Caco-2 (cell line): ENCODE measurements at places on chromosomes 3 and 15. TPM values are rescaled to one million over a fixed set of nuclear protein-coding genes. Genes with fewer than 3 reads are reported as not detected.

- DNase-seq, result no peak
These were observed 38.5 kb downstream of the EPHB1 start for GRCh38 chr3:134833453-134834163.

Gene SMAD6
- 8.9 and 10.5 TPM in 2 replicates for total RNA-seq

DNA sequence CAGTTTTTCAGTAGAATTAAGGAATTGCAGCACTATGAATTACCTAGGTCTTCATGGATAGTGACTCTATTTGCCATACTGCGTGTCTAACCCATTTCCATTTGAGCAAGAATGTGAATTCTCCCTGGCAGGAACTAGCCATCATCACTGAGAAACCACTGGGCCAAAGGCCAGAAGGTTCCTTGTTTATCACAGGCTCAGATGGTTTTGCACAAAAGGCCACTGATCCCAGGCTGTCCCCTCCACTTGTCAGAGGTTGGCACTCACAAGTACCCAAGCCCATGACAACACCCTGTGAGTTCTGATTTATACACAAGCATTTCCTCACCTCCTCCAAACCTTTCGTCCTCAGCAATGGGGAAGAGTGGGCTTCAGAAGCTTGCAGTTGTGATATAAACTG is 131.8 kb downstream of the FOXB1 start:
- no peak for DNase-seq

- no peak for DNase-seq
These were observed 6.4 kb upstream of the ITGB5 start for GRCh38 chr3:124893526-124893925.

Gene C2CD4A
- total RNA-seq, result 0.11 and 0.19 TPM in 2 replicates

Gene SNUPN
- 10.6 and 12.5 TPM in 2 replicates for total RNA-seq

Gene TXNRD3
- total RNA-seq, result 11.1 and 11.4 TPM in 2 replicates

DNA sequence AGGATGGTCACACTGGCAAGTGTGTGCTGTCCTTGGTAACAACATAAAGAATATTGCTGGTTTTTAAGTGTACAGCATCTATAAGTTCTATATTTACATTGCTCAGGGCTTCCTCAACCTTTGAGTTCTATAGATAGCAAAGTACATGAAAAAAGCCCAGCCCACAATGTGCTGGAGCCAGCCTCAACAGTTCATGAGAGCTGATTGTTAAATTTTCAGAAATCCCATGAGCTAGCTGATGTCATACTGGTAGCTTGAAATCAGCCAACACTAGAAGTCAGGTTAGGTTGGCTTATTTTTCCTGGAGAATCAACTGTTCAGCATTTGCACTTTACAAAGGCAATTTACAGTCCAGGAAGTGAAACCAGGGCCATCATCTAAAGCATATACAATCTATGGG is 102.8 kb downstream of the STRIT1 start:
- no peak for DNase-seq
